Lung (tissue), 17 donors: ENCODE measurements at places on chromosomes 11 and 22.

- peak; percentile 79 for DNase-seq
Observed at GRCh38 chr22:46542011-46542985, 4.9 kb upstream of the CELSR1 start.

DNA sequence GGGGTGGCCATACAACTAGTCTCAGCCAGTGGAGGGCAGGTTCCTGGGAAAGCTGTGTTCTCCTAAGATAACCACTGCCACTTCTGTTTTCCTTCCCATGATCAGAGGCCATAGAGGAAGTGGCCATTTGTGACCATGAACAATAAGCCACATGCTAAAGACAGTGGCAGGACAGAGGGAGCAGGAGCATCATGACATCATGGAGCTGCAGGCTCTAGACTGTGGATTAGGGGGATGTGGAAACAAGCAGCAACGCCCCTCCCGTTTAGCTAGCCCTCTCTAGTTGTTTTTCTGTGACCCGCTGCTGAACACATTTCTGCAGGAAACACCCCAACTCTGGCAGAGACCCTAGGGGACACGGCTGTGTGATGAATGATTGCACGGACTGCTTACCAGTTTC is 195.0 kb upstream of the NECTIN1 start:
- DNase-seq, result no peak

GRCh38 chr11:120117991-120118390 is 19.9 kb downstream of the TRIM29 start:
- DNase-seq, result no peak

GRCh38 chr11:78212586-78213371 is 24.1 kb downstream of the USP35 start:
- DNase-seq, result no peak

DNA sequence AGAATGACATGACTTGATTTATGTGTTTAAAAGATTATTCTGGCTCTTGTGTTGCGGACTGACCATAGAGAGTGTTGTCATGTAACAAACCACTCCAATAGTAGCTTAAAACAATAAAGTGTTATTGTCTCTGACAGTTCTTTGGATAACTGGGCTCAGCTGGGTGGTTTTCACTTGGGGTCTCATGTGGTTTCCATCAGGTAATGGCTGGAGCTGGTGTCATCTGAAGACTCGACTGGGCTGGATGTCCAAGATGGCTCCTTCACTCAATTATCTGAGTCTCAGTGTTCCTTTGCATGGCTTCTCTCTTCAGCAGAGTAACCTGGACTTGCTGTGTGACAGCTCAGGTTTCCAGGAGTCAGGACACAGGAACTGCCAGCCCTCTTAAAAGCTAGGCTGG is 104.3 kb upstream of the NNMT start:
- no peak for DNase-seq

- DNase-seq, result no peak
Observed at GRCh38 chr22:47783433-47784366, 1021.2 kb downstream of the TBC1D22A start.

- DNase-seq, result no peak
Observed at GRCh38 chr11:46414466-46414796, 22.9 kb upstream of the CHRM4 start.

DNA sequence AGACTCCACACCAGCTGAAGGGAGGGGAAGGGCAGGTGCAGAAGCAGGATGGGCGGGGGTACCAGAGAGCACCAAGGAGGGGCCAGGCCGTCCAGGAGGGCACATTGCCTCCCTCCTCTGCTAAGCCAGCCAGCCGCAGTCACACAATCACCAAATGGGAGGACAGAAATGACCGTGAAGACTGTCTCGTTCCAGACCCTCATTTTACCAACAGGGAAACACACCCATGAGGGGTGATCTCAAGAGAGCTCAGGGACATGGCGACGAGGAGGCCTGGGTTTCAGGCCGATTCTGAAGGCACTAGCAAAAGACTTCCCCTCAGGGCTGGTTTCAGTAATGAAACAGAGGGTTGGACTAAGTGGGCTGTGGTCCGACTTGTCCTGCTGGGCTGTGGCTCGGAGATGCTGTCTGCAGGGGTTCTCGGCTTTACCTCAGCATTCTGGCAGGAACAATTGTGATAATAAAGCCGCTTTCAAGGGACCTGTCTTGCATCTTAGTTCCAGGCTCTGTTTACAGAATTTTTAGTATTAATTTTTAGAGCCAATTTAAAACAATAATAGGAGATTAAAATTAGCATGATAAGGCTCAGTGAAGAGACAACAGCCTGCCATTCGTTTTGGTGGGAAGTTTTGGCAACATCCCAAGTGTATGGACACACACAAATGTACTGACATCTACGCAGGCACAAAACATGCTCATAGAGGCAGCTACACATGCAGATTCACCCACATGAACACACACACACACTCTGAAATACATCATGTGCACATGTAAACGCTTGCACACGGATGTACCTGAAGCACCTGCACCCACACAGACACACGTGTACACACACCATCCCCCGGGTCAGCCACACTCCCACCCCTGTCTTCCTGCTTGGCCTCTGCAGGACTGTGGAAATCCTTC is 2.0 kb upstream of the B3GAT1 start:
- DNase-seq, result no peak

DNA sequence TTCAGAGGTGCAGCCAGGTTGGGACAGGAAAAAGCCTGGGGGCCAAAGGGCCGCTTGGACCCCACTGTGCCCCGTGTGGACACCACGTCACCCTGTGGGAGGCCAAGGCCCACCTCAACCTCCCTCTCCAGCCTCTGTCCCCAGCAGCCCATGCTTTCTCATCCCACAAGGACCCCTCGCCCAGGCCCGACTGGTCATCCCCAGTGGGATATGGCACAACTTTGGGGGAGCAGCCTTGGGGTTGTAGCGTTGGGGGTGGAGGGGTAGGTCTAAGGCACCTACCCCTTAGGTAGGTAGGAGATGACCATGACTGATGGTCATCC is 44.0 kb downstream of the IGF2 start:
- peak; percentile 4 for DNase-seq

DNA sequence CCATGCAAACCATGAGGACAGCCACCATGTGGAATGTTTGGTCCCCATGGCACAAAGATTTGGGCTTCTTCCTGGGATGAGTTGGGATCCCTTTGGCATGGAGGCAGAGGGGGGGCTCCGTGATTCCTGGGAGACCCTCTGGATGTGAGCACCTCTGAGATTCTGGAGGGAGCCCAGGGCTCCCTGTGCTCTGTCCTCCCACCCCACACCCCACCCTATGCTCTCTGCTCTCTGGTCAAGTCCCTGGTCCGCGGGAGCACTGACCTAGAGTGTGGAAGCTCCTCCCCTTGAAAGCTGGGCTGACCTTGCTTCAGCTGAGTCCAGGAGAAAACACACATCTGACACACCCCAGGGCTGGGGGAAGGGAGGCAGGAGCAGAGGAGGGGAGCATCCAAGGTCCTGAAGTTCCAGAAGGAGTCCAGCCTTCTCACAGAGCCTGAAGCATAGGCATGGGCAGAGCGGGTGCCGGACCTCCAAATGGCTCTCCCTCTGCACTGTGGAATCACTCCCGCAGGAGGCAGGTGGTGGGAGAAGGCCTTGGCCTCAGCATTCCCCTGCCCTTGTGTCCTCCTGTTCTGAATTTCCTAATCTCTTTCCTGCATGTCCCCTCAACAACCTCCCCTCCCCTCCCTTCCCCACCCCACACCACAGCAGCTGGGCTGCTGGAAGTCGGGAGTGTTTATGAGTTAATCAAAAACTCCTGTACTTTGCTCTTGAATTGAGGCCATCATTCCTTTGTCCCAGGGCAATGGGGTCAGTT is 25.7 kb upstream of the OAF start:
- peak; percentile 76 for DNase-seq

- no peak for DNase-seq
Observed at GRCh38 chr11:132980670-132981069, 551.6 kb downstream of the OPCML start.

- DNase-seq, result no peak
Observed at GRCh38 chr11:62409831-62410230, 9.0 kb upstream of the SCGB1A1 start.

DNA sequence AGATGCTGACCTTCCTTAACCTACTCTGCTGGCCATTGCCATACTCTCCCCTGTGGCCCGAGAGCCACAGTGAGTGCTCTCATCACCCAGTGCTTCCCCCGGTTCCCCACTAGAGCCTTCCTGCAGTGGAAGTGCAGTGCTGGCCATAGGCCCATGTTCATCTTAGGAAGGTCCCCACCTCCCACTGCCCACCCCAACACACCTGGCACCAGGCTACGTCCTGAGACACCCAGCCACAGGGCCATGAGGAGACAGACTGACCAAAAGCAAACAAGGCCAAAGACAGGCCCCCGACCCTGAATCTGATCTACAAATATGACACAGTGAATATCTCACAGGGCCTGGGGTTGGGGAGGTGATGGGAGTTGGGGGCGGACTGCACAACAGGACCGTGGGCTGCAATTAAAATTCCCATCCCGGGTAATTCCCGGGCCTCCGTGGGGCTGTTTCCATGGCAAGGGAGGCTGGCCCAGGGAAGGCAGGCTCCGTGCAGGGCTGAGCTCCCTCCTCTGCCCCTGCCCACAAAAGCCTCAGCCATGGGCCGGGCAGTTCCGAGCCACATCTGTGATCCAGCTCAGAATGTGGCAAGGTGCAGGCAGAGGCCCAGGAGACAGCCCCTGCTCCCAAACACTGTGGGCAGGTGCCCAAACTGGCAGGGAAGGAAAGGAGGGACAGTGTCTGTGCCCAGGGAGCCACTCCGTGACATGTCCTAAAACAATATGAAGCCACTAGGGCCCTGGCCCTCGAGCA is 5.1 kb upstream of the CHST1 start:
- DNase-seq, result no peak

GRCh38 chr11:71236836-71237475 is 15.4 kb downstream of the SHANK2 start:
- no peak for DNase-seq

- peak; percentile 1 for DNase-seq
Observed at GRCh38 chr11:113475160-113475761, at the start of gene DRD2. Gene DRD2 (minus strand): TSS chr11:113475398. CDS start chr11:113424651, 50,747 bp downstream.

- peak; percentile 26 for DNase-seq
Observed at GRCh38 chr22:44224166-44224565, 43.4 kb downstream of the PARVG start.

DNA sequence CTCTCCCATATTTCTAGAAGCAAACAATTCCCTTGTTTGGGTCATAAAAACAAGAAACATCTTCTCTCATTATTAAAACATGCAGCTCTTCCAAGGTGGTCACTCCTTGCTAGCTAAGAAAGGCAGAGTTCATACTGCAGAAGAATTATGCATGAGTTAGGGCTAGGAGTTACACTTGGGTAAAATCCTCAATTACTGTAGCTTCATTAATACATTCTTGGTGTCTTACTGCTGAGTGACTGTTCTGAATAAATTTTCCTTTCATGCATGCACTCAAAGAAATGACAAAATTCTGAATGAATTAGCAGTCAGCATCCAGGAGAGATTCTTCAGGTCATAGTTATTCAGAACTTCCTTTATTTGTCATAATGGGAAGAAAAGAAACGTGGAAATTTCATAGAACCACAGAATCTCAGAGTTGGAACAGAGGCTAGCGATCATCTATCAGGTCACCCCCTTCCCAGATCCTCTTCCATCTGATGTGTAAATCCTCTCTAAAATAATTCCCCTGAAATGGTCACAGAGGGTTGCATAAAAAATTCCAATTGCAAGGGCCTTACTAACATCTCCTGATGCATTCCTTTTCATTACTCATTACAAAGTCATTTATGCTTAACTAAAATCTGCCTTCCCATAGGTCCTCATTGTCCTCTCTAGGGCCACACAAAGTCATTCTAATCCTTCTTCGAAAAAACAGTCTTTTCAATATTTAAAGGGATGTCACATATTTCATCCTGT is 771.5 kb downstream of the DLG2 start:
- no peak for DNase-seq

GRCh38 chr11:77819411-77819920 is 1.1 kb downstream of the RSF1 start:
- peak; percentile 93 for DNase-seq

DNA sequence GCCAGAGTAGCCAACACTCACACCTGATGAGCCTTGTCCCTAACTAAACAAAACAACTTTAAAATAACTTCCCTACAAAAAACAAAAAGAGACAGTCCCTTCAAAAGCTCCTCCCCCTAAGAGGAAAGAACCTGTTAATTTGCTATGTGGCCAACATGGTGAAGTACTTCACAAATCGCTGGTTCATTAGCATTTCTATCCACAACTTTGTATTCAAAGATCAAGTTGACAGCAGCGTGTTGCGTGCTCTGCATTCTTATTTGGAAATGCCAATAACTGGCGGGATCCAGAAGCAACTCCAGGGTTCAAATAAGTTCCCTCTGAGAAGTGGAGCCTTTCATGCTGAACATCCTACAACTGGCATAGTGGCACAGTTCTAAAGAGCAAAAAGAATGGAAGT is 48.6 kb downstream of the CADM1 start:
- no peak for DNase-seq

- DNase-seq, result peak; percentile 46
Observed at GRCh38 chr11:68379206-68379605, 66.8 kb downstream of the LRP5 start.

- no peak for DNase-seq
Observed at GRCh38 chr22:39808081-39808480, 85.5 kb downstream of the ENTHD1 start.

- DNase-seq, result no peak
Observed at GRCh38 chr11:103486604-103487003, 377.4 kb downstream of the DYNC2H1 start.

- DNase-seq, result no peak
Observed at GRCh38 chr11:9840460-9841004, 176.7 kb downstream of the SWAP70 start.

GRCh38 chr11:32489464-32489863 is 54.1 kb upstream of the WT1 start:
- no peak for DNase-seq

GRCh38 chr11:28757725-28758515 is 649.7 kb downstream of the METTL15 start:
- DNase-seq, result no peak

DNA sequence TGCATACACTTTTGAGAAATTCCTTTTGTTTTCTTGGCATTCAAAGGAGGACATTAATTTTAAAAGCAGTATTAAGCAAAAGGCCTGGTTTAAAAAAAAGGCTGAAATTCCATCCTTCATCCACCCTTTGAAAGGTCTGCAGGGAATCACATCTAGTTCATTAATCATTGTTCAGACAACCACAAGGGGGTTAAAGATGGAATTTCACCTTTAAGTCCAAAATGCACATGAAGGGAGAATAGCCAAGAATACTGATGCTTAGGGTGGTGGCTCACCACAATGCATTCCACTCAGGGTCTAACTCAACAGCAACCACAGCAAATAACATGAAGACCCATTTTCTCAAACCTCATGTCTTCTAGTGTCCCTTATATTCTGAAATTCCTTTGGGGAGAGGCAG is 256.9 kb downstream of the CADM1 start:
- no peak for DNase-seq

GRCh38 chr11:60242740-60243239 is at the start of gene MS4A4E:
Gene MS4A4E (minus strand): TSS chr11:60243137. CDS start chr11:60230055, 13,082 bp downstream.
- no peak for DNase-seq
